ENCODE measurements at places on chromosomes 1 and 21.

- no peak for DNase-seq
Observed at GRCh38 chr1:199700551-199700950, 327.0 kb upstream of the NR5A2 start.

DNA sequence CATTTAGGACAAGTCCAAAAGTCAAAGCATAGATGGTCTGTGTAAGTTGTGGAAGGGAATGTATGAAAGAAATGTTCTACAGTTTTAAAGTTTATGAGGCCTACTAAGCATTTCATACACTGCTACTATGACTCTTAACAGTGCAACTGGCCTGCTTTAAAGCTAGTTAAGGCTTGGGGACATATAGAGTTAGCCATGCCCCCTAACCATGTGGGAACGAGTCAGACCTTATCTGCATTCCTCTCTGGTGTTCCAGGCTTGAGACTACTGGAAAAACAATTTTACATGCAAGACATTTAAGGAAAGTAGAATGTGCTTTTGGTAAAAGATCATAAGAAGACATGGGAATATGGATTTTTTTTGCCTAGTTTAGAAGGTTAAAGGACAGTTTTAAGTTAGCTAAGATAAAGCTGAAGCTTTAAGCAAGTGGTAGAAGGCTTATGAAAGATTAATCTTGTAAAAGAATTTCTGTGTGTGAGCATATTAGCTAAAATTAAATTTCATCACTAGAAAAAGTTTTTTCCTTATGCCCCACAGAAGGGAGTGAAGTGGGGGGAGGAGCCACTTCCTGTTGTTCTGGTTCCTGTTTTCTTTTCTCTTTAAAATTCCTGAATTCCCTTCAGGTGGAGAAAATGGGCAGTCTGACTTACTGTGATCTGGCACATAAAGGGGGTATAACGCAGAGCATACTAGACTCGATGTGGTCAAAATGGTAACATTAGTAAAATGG lies 8.9 kb upstream of the CD48 start:
- DNase-seq, result no peak

- DNase-seq, result no peak
Observed at GRCh38 chr1:183913567-183913993, 108.7 kb downstream of the RGL1 start.

- no peak for DNase-seq
Observed at GRCh38 chr1:200128944-200129879, 101.7 kb downstream of the NR5A2 start.

GRCh38 chr1:67853704-67854103 lies 20.4 kb upstream of the GNG12 start:
- peak; percentile 58 for DNase-seq

DNA sequence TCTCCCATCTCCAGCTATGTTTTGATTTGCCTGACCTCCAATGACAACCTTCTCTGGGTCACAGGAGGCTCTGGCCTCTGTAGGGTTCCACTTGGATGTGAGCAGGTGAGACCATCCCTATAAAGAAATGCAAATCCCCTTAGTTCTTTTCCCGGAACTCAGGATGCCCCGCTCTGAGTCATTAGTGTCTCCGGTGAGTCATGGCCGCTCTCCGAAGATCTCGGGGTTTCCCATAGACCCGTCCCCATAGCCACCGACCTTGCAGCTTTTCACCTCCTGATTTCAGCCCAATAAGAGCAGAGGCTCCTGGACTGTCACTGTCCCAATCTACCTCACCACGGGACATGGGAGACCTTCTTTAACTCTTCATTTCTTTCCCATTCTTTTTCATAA lies 98.2 kb downstream of the PGBD5 start:
- DNase-seq, result no peak

DNA sequence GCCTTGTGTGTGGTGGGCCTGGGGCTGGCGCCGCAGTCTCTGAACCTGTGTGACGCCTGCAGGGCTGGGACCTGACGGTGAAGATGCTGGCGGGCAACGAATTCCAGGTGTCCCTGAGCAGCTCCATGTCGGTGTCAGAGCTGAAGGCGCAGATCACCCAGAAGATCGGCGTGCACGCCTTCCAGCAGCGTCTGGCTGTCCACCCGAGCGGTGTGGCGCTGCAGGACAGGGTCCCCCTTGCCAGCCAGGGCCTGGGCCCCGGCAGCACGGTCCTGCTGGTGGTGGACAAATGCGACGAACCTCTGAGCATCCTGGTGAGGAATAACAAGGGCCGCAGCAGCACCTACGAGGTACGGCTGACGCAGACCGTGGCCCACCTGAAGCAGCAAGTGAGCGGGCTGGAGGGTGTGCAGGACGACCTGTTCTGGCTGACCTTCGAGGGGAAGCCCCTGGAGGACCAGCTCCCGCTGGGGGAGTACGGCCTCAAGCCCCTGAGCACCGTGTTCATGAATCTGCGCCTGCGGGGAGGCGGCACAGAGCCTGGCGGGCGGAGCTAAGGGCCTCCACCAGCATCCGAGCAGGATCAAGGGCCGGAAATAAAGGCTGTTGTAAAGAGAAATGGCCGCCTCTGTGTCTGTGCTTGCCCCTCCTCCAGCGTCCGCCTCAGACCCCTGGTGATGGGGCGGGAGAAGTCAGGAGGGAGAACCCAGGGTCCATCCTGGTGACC lies 788 bp downstream of the ISG15 start:
- no peak for DNase-seq

DNA sequence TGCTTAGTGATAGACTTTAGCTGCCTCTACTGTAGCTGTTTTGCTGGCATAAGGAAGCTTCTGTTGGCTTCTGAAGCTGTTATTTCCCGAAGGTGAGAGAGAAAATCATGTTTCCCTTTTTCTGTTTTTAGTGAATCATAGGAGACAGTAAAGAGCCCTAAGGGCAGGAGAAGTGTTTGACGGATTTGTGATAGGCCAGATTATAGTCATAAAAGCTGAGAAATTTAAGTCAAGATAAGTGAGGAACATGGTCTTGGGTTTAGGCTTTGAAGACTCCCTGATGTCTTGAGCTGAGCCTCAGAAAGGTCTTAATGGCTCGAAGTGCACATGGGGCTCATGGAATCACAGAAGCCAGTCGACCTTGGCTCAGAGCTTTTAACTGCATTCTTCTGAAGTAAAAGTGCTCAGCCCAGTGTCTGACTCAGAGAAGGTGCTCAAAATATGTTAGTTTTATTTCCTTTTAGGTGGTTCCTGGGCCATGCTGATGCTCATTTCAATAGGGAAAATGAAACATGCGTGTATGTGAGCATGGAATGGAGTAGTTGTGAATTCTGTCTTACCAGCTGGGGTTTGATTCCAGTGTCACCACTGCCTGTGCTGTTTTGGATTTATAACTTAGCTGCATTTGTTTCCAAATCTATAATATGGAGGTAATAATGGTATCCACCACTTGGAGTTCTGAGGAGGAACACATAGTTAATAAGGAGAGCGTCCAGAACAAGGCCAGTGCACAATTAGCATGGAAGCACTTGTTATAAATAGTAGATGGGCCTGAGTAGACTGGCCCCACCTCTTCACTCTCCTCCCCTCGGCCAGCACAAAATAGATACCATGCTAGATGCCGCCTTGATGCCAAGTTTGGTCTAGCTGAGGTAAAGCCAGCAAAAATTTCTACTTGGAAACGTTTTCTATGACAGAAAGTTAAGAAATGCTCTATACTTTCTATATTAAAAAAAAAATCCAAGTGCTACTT lies 99.2 kb downstream of the C1orf21 start:
- DNase-seq, result no peak

DNA sequence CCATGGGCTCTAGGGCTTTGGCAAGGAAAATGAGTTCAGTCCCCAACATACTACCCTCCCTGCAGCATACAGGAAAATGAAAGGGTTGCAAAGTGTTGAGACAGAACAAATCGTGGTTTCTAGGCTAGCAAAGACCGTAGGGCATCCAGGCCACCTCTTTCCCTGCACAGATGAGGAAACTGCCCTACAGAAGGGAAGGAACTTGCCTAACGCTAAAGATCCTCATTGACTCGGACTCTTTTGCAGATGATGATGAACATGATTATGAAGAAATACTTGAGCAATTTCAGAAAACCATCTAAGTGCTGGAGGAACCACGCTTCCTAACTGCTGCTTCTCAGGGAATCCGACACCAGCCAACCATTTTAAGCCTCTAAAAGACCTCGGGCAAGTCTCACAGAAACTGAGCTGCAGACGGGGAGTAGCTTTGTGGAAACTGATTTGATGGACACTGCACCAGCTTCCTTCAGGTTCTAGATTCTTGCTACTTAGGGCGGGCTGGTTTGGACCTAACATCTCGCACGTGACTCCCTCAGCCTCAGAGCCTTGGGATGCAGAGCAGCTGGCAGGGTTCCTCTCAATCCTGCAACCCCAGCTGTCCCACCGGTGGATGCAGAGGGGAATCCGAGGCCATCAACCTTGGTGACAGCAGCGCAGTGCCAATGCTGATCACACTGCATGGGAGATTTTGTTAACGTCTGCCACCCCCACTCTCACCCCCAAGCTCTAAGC lies 13.4 kb downstream of the THEMIS2 start:
- DNase-seq, result no peak

DNA sequence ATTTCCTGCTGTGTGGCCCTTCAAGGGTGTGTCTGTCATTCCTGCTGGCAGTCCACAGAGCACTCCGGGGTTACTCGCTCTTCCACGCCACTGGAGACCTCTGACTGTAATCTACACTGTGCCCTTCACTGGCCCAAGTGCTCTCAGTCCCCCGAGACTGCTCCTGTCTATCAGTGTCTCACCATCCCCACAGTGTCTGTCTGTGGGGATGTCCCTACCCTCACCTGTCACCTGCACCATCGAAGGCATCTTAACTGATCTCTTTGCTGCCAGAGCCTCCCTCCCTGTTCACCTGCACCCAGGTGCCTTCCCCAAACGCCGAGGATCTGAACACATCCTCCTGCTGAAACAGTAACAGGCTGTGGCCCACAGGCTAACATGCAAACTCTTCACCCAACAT lies 136.7 kb downstream of the MATN1 start:
- no peak for DNase-seq

DNA sequence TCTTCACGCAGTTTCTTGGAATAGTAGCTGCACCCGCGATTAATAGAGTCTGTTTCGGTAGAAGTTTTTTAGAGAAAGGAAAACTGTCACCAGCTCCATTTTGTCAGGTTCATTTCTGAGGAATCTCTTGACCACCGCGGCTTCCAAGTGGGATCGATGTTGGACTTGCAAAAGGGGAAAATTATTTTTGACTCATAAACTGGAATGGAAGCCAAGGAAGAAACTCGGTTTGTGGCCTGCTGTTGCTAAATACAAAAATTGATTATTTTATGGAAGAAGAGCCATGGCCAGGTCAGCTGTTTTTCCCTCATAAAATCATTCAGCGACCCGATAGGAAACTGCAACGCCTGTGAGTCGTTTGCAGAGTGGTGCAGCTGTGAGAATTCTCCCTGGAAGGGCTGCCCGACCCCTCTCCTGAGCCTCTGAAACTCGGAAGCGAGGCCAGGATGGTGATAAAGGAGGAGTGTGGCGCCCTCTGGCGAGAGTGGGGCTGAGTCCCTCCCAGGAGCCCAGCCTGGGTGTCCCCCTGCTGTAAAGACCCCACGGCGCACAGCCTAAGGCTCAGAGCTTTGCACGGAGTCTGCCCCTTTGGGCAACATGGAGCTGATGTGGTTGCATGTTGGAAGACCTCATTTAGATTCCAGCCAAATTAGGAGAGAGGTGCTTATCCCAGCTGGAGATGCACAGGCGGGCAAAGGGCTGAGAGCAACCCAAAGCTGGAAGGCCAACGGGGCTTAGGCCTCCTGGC lies 83.6 kb upstream of the SLC25A33 start:
- DNase-seq, result no peak

DNA sequence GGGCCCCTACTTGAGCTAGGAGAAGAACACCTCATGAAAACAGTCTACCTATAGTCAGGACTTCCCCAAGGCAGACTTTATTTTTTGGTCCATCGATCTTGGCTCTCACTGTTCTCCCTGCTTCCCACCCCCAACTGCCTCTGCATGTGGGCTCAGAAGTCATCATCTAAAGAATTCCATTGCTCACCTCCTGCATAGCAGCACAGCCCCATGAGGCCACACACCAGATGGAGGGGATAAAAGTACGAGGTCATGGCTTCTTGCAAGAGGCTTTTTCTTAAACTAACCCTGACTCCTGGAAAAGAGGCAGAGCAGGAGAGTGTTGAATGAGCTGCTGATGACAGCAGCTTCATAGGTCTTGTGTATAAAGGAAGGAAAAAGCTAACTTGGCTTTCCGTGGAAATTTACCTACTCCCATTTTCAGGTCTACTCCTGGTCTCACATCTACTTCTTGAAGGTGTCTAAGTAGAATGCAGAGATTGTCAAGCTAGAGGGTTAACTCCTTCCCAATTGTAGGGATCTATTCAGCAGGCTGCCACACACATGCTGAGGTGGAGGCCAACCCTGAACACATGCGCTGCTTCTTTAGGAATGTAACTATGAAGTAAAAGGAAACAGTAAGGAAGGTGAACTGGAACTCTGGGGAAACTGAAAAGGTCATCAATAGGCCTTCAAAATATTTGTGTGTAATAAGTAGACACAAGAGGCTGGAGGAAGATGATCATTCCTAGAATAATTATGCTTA lies 18.7 kb downstream of the WNT2B start:
- DNase-seq, result no peak

DNA sequence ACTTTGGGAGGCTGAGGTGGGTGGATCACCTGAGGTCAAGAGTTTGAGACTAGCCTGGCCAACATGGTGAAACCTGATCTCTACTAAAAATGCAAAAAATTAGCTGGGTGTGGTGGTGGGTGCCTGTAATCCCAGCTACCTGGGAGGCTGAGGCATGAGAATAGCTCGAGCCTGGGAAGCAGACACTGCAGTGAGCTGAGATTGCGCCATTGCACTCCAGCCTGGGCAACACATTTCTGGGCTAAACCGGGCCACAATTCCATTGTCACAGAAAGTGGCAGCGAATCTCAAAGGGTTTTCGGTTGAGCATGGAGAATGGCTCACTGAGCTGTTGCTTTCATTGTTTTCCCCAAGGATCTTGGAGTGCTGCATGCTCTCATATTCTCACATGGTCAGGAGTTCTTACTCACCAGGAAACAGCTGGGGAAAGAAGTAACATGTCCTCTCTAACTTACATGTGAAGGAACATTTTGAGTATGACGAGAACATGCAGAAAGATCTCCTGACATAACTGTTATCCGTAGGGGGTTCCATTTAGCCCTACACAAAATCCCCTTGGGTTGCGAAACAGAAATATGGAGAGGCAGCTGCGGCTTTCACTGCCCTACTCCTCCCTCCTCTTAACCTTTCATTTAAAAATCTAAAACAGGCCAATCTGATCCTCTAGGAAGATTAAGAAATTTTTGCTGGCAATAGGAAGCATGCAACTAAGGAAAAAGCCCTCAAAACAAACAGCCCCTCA lies 341.1 kb downstream of the PCP4 start:
- no peak for DNase-seq

DNA sequence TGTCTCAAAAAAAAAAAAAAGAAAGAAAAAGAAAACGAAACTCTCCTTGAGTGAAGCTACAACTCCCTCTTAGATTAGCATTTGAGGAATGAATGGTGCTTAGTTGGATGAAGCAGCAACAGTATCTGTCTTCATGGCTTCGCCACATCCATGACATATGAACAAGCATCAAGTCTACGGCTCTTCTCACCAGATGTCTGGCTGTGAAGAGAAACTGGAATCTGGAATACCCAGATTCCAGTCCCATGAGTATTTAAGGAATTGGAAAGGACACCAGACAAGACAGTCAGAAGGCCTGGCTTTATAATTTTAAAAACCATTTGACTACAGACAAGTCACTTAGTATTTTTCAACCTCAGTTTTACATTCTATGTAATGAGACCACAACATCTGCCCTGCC lies 38.0 kb upstream of the TADA1 start:
- no peak for DNase-seq

GRCh38 chr1:101918277-101918676 lies 78.4 kb downstream of the OLFM3 start:
- DNase-seq, result no peak

- DNase-seq, result no peak
Observed at GRCh38 chr1:112840631-112841624, 115.1 kb downstream of the SLC16A1 start.
